Posterior vena cava (tissue), 2 donors: ENCODE measurements at places on chromosomes 1 and 21. TPM values are rescaled to one million over a fixed set of nuclear protein-coding genes. Genes with fewer than 3 reads are reported as not detected.

GRCh38 chr1:98493469-98493868 is 168.1 kb upstream of the SNX7 start:
- DNase-seq, result no peak

DNA sequence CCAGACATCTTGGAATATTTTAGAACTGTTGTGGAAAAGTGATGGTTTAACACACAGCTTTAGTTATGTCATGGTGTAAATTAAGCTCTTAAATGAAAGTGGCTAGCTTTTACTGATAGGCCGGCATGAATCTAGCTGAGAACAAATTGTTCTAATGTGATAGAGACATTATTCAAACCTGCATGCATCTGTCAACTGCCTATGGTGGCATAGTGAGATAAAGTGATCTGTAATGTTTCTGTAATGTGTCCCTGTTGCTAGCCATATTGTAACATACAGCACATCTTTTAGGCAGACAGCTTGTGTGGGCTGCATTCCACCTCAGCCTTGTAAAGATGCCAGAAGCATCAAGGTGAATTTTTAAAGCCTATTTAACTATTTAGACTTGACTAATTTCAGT is 16.0 kb downstream of the LRIG2 start:
- DNase-seq, result no peak

H6PD gene
- 59.6 TPM for total RNA-seq

- no peak for DNase-seq
Measured at GRCh38 chr1:212635141-212635631, 26.6 kb downstream of the ATF3 start.

DNA sequence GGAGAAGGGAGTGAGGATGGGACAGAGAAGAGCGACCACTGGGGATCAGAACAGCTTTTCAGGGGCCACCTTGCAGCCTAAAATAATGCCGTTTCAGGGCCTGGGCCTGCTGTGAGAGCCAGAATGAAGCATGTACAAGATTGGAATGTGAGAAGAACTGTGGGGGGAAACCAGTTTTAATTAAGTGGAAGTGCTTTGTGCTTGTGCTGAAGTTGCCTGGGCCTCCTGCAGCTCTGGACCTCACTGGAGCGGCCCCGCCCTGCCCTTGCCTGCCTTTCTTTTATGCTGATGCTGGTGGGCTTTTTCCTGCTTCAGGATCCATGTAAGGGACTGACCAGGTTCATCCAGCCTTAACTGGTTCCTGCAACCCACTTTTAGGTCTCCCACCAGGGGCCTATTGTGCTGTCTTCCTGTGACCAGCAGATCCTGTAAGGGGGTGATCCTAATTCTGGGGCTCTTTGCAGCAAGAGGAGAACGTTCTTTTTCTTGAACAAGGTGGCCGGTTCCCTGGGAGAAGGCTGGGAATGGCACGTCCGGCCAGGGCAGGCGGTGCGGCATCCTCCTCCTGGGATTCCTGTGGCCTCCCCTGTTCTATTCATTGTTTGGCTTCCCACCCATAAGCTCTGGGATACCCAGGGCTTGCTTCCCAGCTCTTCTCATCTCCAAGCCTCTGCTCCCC is 3.2 kb downstream of the C1orf226 start:
- no peak for DNase-seq
